ENCODE measurements at places on chromosomes 12 and 14.
A peak's percentile ranks its signal among the peaks of the same experiment; 100 is the strongest.

- H3K4me3 ChIP-seq: no peak overlapping the region
- no peak overlapping the region for H3K27ac ChIP-seq
- peaks cover 7% of the 10 kb centered on the region for H3K4me1 ChIP-seq
Observed at GRCh38 chr12:130933269-130933995, 20.3 kb upstream of the ADGRD1 start.

DNA sequence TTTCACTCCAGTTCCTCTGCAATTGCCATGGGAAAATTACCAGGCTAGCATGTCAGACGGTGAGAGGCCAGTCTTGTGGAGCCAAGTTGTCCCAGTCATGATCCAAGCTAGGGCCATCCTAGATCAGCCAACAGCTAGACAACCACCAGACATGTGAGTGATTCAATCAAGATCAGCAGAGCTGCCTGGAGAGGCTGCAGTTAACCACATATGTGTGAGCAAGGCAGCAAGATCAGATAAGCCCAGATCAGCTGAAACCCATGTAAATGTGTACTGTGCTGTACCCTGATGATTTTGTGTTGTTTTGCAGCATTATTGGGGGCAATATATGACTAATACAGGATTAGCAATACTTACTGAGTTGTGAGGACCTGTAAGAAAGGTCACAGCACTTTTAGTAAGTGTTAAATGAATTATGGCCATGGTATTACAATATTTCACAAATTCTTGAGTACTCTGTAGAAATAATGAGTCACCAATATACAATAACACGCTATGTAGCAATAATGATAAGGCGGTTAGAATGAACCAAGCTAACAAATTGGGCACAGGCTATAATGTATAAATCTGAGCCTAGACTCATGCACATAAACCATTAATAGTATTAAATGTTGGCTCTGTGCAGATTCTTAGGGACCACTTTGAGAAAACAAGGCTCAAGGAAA, 91.4 kb downstream of the SUDS3 start:
- no peak overlapping the region for H3K27ac ChIP-seq
- H3K4me1 ChIP-seq: no peaks in the 10 kb centered on the region
- no peaks in the 10 kb centered on the region for H3K27me3 ChIP-seq
- H3K4me3 ChIP-seq: no peak overlapping the region

GRCh38 chr14:23881282-23881681, 72.3 kb upstream of the DHRS4 start:
- H3K4me1 ChIP-seq: no peaks in the 10 kb centered on the region
- no peak for DNase-seq
- no peaks in the 10 kb centered on the region for H3K36me3 ChIP-seq
- H3K4me3 ChIP-seq: no peak overlapping the region
- H3K27me3 ChIP-seq: no peaks in the 10 kb centered on the region
- no peak overlapping the region for H3K27ac ChIP-seq

GRCh38 chr12:10027721-10028120, 2.8 kb upstream of the CLEC9A start:
- DNase-seq: no peak
- H3K4me3 ChIP-seq: no peak overlapping the region
- no peaks in the 10 kb centered on the region for H3K27me3 ChIP-seq

DNA sequence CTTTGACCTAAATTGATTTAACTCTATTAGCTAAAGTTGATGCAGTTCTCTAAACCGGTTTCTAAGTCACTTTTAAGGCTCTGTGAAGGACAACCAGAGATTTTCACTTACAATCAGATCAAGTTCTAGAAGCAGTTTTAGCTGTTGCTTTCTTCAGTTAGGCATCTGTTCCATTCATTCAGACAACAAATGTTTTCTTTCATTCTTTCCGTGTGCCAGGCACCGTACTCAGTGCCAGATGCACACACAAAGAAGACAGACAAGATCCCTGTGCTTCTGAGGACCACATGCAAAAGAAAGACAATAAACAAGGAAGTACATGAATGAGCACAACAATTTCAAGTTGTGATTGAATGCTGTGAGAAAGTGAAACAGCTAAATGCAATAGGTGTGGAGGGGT, 11.1 kb upstream of the EGLN3 start:
- no peak overlapping the region for H3K27ac ChIP-seq
- H3K27me3 ChIP-seq: no peaks in the 10 kb centered on the region
- H3K36me3 ChIP-seq: no peaks in the 10 kb centered on the region
- H3K4me3 ChIP-seq: no peak overlapping the region
- no peak for DNase-seq

- no peaks in the 10 kb centered on the region for H3K36me3 ChIP-seq
- H3K4me3 ChIP-seq: no peak overlapping the region
- H3K4me1 ChIP-seq: no peaks in the 10 kb centered on the region
- H3K27ac ChIP-seq: no peak overlapping the region
- DNase-seq: no peak
Observed at GRCh38 chr12:615620-616019, 47.6 kb downstream of the NINJ2 start.

- peaks cover 6% of the 10 kb centered on the region for H3K27me3 ChIP-seq
- no peaks in the 10 kb centered on the region for H3K36me3 ChIP-seq
- no peak overlapping the region for H3K4me3 ChIP-seq
- no peak overlapping the region for H3K27ac ChIP-seq
Observed at GRCh38 chr12:129079719-129080118, 226.4 kb downstream of the GLT1D1 start.

DNA sequence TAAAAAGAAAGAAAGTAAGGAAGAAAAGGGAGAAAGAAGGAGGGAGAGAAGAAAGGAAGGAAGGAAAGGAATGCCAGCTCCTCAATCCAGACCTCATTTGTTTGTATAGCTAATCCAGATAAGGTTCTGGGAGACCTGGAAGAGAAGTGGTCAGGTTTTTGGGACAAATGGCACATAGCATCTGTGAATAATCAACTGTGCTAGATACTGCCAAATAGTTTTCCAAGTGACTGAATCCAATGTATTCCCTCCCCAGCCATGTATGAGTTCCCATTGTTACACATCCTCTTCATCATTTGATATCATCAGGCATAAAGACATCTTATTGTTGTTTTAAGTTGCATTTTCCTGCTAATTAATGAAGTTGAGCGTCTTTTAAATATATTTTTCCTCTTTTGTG, 18.6 kb upstream of the PTGR2 start:
- peaks cover 6% of the 10 kb centered on the region for H3K4me1 ChIP-seq
- H3K27me3 ChIP-seq: no peaks in the 10 kb centered on the region
- no peak overlapping the region for H3K4me3 ChIP-seq
- no peak for DNase-seq
- no peak overlapping the region for H3K27ac ChIP-seq
- H3K36me3 ChIP-seq: no peaks in the 10 kb centered on the region

- peaks cover 85% of the 10 kb centered on the region for H3K36me3 ChIP-seq
- no peaks in the 10 kb centered on the region for H3K27me3 ChIP-seq
- no peak overlapping the region for H3K4me3 ChIP-seq
- no peak overlapping the region for H3K27ac ChIP-seq
Observed at GRCh38 chr12:902581-902980, 46.9 kb downstream of the RAD52 start.

DNA sequence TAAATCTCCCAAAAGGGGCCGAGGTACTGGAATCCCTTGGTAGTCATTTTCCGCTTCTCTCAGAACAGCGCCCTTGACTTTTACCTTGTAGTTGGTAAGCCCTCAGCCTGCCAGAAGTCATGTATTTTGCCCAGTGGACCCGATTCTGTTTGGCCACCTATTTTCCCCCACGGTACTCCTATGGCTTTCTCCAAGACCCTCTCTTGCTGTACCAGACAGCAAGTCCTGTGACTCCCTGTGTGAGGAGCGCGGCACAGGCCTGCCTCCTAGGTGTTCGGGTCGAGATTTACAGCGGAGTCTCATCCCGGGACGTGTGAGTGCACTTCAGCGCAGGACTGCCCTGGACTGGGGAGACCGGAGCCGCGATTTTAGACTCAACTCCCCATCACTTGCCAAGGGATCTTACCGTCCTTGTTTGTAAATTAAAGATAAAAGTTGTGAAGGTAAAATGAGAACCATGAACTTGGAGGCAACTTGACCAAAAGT, 1.1 kb upstream of the MBD6 start:
- H3K27ac ChIP-seq: peak overlapping the region; percentile 97
- H3K4me3 ChIP-seq: peak overlapping the region; percentile 77
- H3K27me3 ChIP-seq: no peaks in the 10 kb centered on the region
- peak; percentile 80 for DNase-seq
- peaks cover 60% of the 10 kb centered on the region for H3K36me3 ChIP-seq
- peaks cover 49% of the 10 kb centered on the region for H3K4me1 ChIP-seq

DNA sequence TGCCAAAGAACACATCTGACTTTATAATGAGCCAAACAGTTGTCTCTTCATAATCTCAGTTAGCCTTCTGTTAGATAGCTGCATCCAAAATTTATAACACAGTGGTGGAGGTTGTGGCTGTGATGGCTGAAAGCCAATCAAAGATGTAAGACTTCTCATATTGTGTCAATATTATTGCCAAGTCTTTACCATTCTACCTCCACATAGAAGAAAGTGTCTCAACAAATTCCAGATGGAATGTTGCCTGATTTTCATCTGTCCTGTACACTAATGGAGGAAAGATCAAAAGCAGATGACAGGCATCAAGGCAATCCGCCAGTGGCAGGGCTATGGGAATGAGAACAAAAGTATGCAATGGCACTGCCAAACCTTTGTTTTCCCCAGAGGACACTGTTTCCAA, 813.1 kb upstream of the NOVA1 start:
- H3K27me3 ChIP-seq: no peaks in the 10 kb centered on the region
- H3K4me1 ChIP-seq: no peaks in the 10 kb centered on the region
- DNase-seq: no peak
- H3K36me3 ChIP-seq: no peaks in the 10 kb centered on the region

DNA sequence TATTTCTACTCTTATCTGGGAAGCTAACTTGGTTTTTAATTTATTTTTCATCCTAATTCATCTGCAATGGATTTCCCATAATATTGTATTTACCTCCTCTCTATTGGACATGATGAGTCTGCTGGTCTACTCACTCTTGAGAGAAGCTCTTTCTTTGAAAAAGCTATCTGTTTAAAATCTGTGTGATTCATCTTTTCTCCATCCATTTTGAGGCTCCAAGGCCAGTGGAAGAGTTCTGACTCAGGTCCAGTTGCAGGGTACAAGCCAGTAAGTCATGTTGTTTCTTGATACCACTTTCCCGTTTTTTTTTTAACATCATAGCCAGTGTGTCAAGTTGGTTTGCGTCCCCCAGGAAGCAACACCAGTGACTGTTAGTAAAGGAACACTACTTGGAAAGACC, 160.3 kb upstream of the BMP4 start:
- no peak overlapping the region for H3K4me3 ChIP-seq
- no peaks in the 10 kb centered on the region for H3K27me3 ChIP-seq
- no peak overlapping the region for H3K27ac ChIP-seq
- H3K36me3 ChIP-seq: no peaks in the 10 kb centered on the region
- no peaks in the 10 kb centered on the region for H3K4me1 ChIP-seq

GRCh38 chr14:106841701-106842100, 1315.3 kb downstream of the TMEM121 start:
- no peak overlapping the region for H3K27ac ChIP-seq
- no peak for DNase-seq
- H3K27me3 ChIP-seq: no peaks in the 10 kb centered on the region
- H3K4me1 ChIP-seq: peaks cover 7% of the 10 kb centered on the region

DNA sequence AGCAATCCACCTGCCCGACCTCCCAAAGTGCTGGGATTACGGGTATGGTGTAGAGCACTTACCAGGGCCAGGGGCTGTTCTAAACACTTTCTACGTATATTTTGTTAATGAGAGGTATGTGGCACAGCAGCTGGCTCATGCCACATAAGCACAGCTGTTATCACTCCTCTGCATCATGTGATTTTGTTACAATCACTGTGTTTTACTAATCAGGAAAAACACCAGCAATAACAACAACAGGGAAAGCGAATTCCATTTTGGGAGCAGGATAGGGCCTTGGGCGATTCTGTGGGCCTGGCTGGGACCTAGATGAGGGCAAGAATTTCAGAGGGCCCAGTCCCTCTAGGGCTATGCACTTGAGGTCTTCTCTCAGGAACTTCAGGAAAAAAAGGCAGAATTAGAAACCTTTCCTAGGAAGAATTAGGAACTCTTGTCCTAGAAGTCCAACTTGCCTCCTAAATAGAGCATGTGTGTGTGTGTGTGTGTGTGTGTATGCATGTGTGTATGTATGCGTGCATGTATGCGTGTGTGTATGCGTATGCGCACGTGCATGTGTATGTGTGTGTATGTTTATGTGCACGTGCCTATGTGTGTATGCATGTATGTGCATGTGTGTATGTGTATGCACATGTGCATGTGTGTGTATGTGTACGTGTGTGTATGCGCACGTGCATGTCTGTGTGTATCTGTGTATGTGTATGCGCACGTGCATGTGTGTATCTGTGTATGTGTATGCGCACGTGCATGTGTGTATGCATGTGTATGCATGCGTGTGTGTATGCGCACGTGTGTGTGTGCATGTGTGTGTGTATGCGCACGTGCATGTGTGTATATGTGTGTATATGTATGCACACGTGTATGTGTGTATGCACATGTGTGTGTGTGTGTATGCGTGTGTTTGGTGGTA, 41.8 kb upstream of the CORO1C start:
- no peaks in the 10 kb centered on the region for H3K27me3 ChIP-seq
- no peak overlapping the region for H3K27ac ChIP-seq
- H3K36me3 ChIP-seq: no peaks in the 10 kb centered on the region

DNA sequence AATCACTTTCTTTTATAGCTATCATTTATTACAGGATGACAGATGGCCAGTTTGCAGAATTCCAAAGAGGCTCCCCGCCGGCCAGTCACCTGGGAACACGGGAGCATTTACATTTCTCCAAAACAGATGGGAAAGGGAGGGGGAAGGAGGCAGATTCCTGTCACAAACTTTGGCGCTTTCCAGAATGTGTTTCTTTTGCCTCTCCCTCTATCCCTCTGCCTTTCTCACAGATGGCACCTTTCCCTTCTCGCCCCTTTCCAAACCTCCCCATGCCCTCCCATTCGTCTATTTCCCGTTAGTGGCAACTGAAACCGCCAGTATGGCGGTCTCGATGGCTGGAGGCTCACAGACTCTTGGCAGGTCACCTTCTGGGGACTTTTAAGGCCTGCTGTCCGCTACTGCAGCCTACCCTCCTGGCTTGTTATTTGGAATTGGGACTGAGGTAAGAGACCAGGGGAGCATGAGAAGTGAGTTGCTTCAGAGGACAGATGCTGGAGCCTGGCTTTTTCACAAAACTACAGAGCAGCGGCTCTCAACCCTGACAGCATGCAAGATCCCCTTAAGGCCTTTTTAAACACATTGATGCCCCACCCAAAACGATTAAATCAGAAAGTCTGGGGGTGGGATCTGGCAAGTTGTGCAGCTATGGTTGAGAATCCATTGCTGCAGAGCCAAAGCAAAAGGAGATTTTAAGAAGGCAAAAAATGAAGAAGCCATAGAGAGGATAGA, 161.5 kb upstream of the VASH1 start:
- no peak for DNase-seq
- H3K27me3 ChIP-seq: peaks cover 5% of the 10 kb centered on the region
- H3K4me1 ChIP-seq: no peaks in the 10 kb centered on the region
- no peaks in the 10 kb centered on the region for H3K36me3 ChIP-seq
- no peak overlapping the region for H3K27ac ChIP-seq

- no peaks in the 10 kb centered on the region for H3K36me3 ChIP-seq
- H3K27me3 ChIP-seq: peaks cover 15% of the 10 kb centered on the region
- no peak for DNase-seq
- H3K4me3 ChIP-seq: no peak overlapping the region
- H3K4me1 ChIP-seq: no peaks in the 10 kb centered on the region
Observed at GRCh38 chr12:111201036-111201435, 167.9 kb downstream of the PHETA1 start.

- H3K4me1 ChIP-seq: 0 out of 2 replicates have a peak, but pooled peaks cover 1% of the 10 kb centered on the region
- no peaks in the 10 kb centered on the region for H3K27me3 ChIP-seq
- no peak overlapping the region for H3K4me3 ChIP-seq
Observed at GRCh38 chr12:47876440-47876960, 28.3 kb downstream of the VDR start.
